Left renal pelvis (tissue), 4 donors: ENCODE measurements at places on chromosomes 4 and X. TPM values are rescaled to one million over a fixed set of nuclear protein-coding genes. Genes with fewer than 3 reads are reported as not detected.

DNA sequence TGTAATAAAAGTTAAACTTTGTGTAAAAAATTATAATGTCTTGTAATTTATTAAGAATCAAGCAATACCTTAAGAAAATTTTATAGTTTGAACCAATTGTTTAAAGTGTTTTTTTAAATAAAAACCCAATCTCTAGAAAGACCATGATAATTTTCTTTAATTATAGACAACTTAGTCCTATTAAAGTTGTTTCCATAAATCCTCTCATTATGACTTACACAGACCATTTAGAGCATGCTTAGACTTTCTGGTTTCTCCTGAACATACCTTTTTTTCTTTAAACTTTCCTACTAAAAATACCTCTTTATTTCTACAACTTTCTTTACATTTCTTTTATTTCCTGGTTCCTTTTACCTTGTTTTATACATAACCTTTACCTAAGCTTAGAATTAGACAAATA is 837.4 kb downstream of the PCDH19 start:
- no peak for DNase-seq

DNA sequence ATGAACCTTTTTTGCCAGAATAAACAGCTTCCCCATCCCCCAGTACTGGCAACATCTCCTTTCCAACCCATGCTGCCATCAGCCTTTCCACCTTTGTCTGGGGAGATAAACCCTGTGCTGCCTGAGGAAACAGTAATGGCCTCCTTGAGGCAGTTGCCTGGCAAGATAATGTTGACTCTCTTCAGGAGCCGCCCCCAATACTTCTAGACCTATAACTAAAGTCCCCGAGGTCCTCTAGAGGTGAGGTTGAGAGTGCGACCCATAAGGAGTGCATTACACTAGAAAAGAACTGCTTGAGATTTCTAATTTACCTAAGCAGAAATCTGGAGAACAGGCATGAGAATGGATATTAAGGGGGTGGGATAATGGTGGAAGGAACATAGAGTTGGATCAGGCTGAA is 963.2 kb upstream of the PCDH7 start:
- no peak for DNase-seq

DNA sequence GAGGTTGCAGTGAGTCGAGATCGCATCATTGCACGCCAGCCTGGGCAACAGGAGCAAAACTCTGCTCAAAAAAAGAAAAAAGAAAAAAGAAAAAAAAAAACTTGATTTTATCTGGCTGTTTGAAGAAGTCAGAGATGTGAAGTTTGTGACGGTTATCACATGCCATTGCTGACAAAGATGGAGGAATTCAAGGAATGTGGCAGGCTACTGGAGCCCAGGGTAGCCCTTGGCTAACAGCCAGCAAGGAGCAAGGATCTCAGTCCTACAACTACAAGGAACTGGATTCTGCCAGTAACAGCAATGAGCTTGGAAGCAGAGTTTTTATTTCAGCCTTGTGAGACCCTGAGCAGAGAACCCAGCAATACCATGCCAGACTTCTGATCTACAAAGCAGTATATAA is 24.3 kb upstream of the TET2 start:
- DNase-seq: no peak

DNA sequence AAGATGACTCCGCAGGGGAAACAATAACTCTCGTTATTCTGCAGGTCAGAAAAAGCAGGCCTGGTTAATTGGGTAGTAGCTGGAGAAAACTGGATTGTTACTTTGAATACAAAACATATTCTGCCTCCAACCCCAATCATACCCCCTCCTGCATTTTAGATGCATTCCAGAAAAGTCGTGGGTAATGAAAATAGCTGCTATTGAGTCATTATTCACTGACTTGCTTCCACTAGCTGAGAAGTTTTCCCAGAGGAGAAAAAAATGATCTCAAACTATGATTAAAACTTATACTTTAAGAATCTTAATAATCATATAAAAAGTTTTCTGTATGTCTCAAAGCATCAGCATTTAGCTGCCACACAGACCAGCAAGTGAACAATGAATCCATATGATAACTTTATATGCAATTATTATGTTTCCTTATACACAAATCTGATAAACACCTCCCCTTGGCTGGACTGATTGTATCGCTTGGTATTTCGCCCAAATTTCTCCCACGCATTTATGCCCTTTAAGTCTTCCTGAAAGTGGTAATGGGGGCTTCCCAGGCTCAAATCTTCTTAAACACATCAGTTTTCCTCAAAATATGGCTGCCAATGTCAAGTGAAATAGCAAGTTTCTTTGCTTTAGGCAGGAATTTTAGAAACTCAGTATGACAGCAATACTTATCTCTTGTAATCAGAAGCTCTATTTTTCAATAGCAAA is 181.0 kb downstream of the LDB2 start:
- DNase-seq: no peak

GRCh38 chr4:142366769-142367181 is 479.3 kb downstream of the INPP4B start:
- no peak for DNase-seq

- DNase-seq: no peak
Measured at GRCh38 chr4:138866314-138866713, 149.3 kb upstream of the NOCT start.

The TMSB15A gene
- polyA plus RNA-seq: 63.9 TPM

The CD99L2 gene
- polyA plus RNA-seq: 39.0 TPM

The TEX11 gene
- polyA plus RNA-seq: 0.13 TPM

The TCEAL3 gene
- 30.8 TPM for polyA plus RNA-seq
